T1000 (cell line): ENCODE measurements at places on chromosomes 6 and 20.

DNA sequence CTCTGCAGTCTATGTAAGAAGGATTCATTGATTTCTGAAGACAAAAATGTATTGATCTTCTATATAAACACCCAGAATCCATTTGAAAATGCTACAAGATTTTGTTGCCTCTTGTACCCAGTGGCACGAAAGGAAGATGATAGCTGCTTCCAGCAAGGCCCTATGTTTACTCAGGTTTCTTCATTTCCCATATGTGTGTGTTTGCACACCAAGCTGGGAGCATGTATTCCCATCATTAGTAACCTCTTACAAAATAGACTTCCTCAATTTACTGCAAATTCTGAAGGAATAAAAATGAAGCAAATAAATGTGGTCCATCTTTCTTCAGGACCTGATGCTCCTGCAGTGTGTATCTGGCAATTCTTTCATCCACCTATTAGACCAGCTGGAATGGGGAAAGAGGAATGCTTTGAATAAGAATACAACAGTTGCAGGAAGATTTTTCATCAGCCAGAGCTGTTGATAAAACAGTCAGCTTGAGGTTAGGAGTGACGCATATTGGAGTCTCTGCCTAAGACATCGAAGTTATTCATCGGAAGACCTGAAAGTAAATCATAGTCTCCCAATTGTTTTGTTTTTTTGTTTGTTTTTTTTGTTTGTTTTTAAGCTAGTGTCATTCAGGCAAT is 132.3 kb downstream of the PDE7B start:
- no peak for DNase-seq

GRCh38 chr20:44204156-44204831 is 6.3 kb downstream of the OSER1 start:
- DNase-seq: no peak

DNA sequence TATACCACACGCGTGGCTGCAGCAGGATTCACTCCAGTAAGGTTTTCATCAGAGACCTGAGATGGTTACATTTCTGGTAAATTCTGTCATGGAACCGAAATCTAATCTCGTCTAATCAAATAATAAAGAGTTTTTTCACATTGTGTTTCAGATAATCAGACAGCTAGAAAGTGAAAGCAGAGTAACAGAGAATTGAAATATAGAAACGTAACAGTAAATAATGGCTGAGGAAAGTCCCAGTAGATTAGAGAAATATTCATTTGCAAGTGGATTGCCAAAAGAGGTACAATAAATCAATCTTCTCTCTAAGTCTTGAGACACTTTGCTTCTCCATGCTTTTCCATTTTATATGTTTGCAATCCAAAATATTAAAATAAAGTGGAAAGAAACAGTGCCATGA is 42.4 kb downstream of the PKHD1 start:
- no peak for DNase-seq

- DNase-seq: no peak
Observed at GRCh38 chr6:139303185-139303584, 11.4 kb upstream of the TXLNB start.

- DNase-seq: no peak
Observed at GRCh38 chr20:18705910-18706309, 107.7 kb upstream of the SCP2D1 start.

- no peak for DNase-seq
Observed at GRCh38 chr6:33668914-33669313, 42.6 kb downstream of the UQCC2 start.

- DNase-seq: no peak
Observed at GRCh38 chr6:163438940-163439335, 24.4 kb downstream of the QKI start.

GRCh38 chr20:10635476-10636208 is 38.2 kb downstream of the JAG1 start:
- no peak for DNase-seq

DNA sequence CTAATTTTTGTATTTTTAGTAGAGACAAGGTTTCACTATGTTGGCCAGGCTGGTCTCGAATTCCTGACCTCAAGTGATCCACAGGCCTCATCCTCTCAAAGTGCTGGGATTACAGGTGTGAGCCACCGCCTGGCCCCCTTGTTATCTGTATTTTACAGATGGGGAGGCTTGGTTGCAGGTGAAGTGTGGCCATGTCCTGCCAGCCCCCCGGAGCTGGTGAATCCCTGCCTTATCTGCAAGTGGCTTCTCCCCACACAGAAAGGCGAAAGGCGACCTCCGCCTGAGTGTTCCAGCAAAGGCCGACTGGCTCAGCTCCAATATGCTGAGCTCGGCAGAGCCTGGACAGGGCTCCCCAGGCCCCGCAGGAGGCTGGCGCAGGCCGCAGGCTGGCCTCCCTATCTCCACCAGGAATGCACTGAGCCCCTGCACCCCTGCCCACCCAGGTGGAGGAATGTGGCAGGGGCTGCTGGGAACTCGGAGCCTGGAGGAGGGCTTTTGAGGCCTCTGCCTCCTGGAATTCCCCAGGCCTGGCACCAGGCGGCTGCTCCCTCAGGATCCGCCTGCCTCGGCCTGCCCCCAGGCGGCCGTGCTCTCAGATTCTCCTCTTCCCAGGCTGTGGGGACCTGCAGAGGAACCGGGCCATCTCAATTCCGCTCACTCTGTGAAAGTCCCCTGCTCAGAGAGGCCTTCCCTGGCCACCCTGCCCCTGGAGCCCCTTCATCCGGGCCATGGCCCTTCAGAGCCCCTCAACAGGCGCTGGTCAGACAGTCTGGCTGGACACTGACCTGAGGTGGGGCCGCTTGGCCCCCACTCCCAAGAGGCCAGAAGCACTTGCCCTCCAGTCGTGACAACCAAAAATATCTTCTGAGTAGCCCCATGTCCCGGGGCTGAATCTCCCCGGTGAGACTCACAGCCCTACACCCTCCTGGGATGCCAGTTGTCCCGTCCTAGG is 9.3 kb upstream of the LAMA5 start:
- DNase-seq: no peak
